Activated naive CD8-positive, alpha-beta T cell treated with anti-CD3 and anti-CD28 coated beads, Interleukin-2, amount 10 ng/mL, durations not matched to agents 7 days and 5 days (primary cell): ENCODE measurements at places on chromosomes 2 and 18. TPM values are rescaled to one million over a fixed set of nuclear protein-coding genes. Genes with fewer than 3 reads are reported as not detected.
A peak's percentile ranks its signal among the peaks of the same experiment; 100 is the strongest.

Gene TLX2
- 0.69 TPM for total RNA-seq

DNA sequence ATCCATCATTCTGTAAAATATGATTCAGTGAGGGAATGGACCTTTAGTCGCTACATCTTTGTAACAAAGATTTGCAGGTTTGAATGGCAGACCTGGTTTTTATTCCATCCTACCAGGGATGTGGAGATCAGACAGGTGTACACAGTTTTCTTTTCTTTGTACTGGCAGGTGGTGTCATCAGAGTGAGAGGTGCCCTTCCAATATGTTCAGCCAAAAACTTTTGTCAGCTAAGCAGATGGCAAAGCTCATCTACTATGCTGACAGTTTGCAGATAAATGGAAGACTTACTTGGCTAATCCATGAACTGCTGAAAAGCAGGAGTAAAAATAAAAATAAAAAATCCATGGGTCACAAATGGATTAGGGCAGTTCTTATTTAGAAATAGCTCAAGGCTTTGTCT is 185.5 kb upstream of the DOK6 start:
- no peak for DNase-seq

DNA sequence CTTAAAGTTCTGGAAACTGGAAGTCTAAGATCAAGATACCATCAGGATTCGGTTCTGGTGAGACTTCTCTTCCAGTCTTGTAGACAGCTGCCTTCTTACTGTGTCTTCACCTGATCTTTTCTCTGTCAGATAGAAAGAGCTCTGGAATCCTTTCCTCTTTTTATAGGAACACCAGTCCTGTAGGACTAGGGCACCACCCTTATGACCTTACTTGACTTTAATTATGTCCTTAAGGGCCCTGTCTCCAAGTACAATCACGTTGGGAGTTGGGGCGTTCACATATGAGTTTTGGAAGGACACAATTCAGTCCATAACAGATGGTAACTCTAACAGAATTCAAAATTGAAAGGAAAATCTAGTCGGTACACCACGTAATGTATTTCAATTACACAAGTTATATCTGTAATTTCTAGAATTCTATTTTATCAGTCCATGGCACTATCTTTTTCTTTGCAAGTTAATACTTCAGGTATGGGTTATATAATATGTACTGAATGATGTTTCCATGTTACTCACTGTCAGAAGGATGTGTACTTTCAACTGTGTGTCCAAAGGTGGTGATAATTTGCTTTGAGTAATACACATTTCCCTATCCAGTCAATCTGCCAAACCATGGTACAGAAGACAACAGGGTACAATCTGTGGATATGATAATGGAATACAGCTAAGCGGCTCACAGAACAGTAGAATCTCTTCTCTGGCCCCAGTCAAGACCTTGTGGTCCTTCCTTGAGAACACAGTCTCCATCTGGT is 1.2 kb upstream of the SCYGR5 start:
- DNase-seq, result no peak

GRCh38 chr2:118845005-118845521 is 2.4 kb downstream of the EN1 start:
- peak; percentile 33 for DNase-seq

Gene SLC4A5
- total RNA-seq, result 3.6 TPM

DNA sequence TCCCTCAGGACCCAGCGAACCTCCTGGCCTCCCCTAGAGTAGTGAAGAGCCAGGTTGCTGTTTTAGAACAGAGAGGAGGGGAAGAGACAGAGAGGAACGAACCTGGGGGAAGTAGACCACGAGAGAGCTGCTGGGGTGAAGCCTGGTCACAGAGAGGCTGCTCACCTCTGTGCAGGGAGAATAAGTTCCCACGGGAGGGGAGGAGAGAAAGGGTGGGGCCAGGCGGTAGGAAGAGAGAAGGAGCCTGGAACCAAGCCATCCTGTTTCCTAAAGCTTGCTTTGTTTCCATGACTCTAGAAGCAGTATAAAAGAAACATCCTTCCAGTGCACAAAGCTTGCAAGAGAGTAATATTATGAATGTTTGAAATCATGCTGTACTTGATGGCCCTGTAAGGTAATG is 147.9 kb downstream of the MYT1L start:
- DNase-seq, result no peak

DNA sequence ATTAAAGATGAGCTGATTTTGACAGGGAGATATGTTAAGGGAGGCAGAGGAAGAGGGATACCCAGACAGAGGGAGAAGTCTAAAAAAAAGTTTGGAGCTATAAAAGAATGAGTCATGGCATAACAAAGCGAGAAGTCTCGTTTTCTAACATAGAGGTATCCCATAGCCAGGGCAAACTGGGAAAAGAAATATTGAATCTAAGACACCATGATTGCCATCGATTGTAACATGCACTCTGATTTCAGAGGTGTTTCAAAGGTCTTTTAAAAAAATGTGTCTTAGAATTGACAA is 110.7 kb downstream of the MDH1 start:
- DNase-seq, result no peak

Gene OTOF
- 58.0 TPM for total RNA-seq

DNA sequence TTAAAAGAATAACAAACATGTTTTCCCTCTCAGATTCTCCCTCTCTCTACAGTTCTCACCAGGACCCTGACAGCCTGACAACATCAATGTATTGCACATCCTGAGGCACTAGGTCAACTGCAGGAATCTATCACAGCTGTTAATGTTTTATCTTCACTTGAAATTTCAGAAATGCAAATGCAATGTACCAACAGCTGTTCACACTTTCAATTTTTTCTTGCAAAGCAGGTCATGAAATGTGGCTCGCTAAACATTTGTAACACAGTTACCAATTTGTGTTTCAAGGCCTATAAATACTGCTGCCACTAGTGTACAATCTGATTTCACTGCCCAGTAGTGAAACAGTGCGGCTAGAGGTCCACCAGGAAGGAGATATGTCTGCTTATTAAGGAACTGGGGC is 147.8 kb downstream of the EXOC6B start:
- no peak for DNase-seq

DNA sequence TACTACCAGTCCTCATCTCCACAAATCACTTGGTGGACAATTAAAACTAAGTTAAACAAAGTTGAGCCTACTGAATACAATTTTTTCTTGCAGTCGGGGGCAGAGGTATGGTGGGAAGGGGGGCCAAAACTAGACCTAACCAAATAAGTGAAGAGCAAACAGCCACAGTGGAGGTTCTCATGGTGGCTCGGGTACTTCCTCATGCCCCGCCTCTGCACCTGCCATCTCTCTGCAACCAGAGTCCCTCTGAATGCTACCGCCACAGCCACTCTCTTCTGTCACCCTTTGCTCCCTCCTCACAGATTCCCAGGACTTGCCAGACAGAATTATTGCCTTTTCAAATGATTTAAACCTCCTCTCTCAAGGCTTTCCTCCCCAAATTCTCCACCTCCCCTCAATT is 204.2 kb downstream of the TMEM247 start:
- DNase-seq, result no peak

GRCh38 chr2:185984670-185985069 is 246.1 kb downstream of the FSIP2 start:
- DNase-seq, result no peak

- no peak for DNase-seq
These were observed 250.8 kb upstream of the TCF4 start for GRCh38 chr18:55838841-55839240.

GRCh38 chr18:2636126-2636631 is 19.3 kb upstream of the SMCHD1 start:
- DNase-seq, result no peak

GRCh38 chr2:226461981-226462380 is 337.6 kb downstream of the IRS1 start:
- DNase-seq, result no peak

- DNase-seq, result no peak
These were observed 648.1 kb downstream of the LRP1B start for GRCh38 chr2:141482697-141483096.
